ENCODE measurements at places on chromosomes 7 and 10.

GRCh38 chr10:5666841-5667630 lies 641 bp upstream of the ASB13 start:
- DNase-seq: no peak

DNA sequence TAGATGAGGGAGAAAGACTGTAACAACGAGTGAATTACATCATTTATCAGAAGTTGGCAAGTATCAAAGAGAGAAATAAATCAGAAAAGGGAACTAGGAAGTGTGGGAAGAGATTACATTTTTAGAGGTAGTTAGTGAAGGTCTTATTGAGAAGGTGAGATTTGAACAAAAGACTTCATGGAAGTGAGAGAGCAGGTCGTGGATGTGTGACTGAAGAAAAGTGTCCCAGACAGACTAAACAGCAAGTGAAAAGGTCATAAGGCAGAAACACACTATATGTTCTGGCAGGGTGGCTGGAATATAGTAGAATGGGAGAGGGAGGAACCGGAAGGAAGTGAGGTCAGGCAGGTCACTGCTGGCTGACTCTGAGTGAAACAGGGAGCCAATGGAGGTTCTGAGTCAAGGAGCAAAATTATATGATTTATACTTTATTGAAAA lies 35.7 kb upstream of the RHOBTB1 start:
- no peak for DNase-seq

DNA sequence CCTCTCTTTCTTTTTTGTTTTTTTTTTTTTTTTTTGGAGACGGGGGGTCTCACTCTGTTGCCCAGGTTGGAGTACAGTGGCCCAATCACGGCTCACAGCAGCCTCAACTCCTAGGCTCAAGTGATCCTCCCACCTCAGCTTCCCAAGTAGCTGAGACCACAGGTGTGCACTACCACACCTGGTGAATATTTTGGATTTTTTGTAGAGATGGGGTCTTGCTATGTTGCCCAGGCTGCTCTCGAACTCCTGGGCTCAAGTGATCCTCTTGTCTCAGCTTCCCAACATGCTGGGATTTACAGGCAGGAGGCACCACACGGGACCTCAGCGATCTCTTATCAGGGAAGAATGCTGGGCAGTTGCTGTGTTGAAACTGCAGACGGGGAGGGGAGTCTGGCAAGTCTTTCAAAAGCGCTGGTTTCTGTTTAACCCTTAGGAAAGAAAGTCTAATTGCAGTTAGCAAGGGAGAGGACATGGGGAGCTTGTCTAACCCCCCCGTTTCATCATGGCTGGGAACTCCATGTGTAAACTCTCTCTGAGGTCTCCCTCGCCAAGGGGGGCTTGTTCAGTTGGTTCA lies 39.6 kb upstream of the LMTK2 start:
- DNase-seq: no peak

- DNase-seq: no peak
Measured at GRCh38 chr10:49645871-49646870, 32.3 kb downstream of the CHAT start.

DNA sequence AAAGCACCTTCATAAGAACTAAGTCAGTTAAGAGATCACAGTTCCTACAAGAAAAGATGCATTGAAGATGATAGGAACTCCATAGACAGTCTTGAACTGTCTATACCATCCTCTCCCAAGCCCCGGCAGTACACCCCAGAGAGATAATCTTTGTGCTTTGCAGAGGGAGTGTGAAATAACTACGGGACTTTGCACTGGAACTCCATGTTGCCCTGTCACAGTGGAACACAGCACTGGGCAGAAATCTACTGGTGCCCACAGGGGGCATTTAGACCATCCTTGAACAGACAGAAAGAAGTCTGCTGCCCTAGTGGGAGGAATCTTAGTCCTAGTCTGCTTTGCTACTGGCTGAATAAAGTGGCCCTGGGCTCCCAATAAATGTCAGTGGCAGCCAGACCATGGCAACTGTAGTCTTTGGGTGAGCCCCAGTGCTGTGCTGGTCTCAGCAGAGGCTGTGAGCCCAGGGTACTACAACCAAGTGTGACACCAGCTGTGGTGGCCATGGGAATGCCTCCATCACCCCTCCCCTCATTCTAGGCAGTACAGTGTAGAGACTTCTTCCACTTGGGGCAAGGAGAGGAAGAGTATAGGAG lies 107.7 kb upstream of the TMEM168 start:
- DNase-seq: no peak

GRCh38 chr7:127258111-127258510 lies 5.4 kb upstream of the GRM8 start:
- no peak for DNase-seq

Data from stimulated activated CD4-positive, alpha-beta T cell treated with anti-CD3 and anti-CD28 coated beads, Interleukin-12 subunit alpha, Interleukin-12 subunit beta, amount 100 ng/mL, for 24 hours (primary cell).